ENCODE measurements at places on chromosomes 12 and 14.

DNA sequence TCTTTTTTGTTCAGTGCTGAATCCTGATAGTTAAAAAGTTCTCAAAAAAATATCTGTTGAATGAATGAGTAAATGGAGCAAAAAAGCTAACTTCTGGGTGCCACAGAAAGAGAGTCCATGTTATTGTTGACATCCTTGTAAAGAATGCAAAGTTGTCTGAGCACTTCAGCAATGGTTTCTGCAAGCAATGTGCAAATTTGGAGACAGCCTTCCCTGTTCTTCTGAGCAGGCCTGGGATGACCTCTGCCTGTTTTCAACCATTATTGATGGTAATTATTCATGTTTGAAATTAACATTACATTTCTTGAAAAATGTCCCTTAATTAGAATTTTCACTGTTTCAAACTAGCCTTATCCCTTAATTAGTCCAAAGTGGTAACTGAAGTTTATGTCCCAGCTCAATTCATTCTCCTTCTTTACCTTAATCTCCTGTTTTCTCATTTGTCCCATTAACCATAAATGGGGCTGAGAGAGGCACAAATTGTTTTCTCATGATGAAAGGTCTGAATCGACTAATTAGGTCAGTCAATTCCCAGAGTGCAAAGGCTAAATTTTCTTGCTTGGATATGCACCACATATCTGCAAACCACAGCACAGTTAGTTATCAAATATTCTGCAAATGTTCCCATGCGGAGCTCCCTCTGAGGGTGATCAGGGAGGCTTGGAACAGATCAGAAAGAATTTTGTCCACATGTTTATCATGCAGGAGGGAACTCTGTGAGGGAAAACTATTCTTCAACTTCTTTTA, 139.4 kb upstream of the KRR1 start:
- DNase-seq, result no peak

DNA sequence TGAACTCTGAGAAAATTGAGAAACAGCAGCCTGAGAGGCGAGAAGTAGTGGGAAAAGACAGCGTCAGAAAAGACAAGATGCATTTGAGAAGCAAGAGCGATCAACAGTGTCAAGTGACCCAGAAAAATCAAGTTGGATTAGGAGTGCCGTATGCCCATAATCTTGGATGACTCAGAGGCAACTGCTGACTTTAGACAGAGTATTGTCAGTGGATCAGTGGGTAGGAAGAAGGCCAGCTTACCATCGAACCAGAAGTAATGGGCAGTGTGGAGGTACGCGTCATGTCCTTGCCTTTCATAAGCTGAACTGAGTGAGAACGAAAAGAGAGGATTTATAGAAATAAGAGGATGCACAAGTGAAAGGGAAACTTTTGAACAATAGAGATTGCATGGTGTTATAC, 151.0 kb upstream of the NAV3 start:
- no peak for DNase-seq

GRCh38 chr14:38150075-38150474, 57.6 kb upstream of the SSTR1 start:
- DNase-seq, result no peak

- DNase-seq, result no peak
Measured at GRCh38 chr12:39764944-39765560, 145.4 kb upstream of the ABCD2 start.

GRCh38 chr14:32635061-32635719, 303.5 kb upstream of the NPAS3 start:
- DNase-seq, result no peak

DNA sequence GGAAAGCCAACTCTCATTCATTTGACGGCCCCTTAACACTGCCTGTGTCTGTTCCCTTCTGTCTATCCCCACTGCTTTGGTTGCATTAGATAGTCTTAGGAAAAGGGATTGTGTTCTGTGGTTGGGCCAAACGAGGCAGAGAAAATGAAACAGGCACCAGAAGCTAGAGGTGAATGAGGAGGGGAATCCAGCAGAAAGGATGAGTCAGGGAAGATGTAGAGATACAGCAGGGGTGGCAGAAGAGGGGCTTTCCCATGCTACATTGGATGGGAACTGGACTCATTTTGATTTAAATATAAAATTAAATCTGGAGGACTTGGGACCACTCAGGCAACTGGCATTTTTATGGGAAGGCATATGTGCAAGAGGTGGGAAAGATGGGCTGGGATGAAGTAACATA, 43.3 kb downstream of the OTOGL start:
- DNase-seq, result no peak

- DNase-seq, result peak; percentile 97
Measured at GRCh38 chr14:93206793-93207467, at the start of the genes GON7 and UBR7. TSS of gene GON7 (minus strand) at chr14:93207065. CDS start at chr14:93207037, 28 bp downstream. TSS of gene UBR7 (plus strand) at chr14:93207256. CDS start at chr14:93207292, 36 bp downstream.

GRCh38 chr12:108253540-108253939, 85.6 kb downstream of the CMKLR1 start:
- DNase-seq, result no peak

DNA sequence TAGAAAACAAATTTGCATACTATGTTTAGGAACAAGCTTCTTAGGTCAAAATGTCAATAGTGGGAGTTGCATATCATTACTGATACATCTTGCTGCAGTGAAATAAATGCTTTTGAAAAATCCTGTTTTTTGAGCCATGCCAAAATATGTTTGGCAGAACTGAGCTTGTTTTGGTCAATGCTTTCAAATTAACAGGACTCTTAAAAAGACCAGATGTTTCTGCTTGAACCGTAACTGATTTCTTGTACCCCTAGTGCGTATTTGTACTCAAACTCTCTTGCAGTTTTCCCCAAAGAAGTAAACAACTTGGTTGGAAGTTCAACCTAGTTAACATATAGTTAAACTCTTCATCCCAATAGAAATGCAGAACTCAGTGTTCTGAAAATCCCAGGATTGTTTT, 3.4 kb downstream of the TRHDE start:
- DNase-seq, result no peak

- no peak for DNase-seq
Measured at GRCh38 chr12:116019415-116019814, 258.1 kb downstream of the MED13L start.

- no peak for DNase-seq
Measured at GRCh38 chr14:90850487-90850886, 34.3 kb upstream of the TTC7B start.

- DNase-seq, result no peak
Measured at GRCh38 chr14:63996016-63996415, 143.2 kb downstream of the SYNE2 start.

- no peak for DNase-seq
Measured at GRCh38 chr14:99265571-99265970, 6.4 kb downstream of the BCL11B start.

- no peak for DNase-seq
Measured at GRCh38 chr14:99597911-99598600, 6.0 kb downstream of the CCDC85C start.

GRCh38 chr12:111196532-111196931, 172.4 kb downstream of the PHETA1 start:
- no peak for DNase-seq

DNA sequence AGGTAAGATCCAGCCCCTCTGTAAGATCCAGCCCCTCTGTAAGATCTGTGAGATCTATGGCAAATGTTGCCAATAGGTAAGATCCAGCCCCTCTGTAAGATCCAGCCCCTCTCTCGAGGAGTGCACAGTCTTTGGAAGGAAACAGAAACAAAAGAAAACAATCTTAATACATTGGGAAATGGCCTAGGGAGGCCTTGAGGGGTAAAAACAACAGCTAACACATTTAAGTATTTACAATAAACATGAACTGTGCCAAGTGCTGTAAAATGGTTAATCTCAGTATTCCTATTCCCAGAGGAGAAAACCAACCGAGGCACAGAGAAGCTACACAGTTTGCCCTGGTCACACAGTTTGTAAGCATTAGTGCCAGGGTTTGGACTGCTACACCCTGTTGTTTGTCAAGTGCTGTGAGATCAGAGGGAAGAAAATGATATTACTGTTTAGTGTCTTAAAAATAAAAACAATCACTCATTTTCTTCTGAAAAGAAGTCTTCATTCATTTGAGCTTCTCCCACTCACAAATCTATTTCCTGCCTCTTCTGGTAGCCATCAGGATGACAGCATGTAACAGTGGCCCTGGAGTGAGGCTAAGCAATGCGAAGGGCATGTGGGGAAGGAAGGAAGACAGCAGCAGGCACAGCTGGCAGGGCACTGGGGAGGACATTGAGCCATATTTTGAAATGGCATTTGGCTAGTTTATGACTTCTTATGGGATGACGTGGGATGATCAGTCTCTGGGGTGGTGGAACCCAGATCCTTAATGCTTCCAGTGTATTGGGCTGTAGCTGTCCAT, 118.7 kb upstream of the PTPRQ start:
- DNase-seq, result no peak
